ENCODE measurements at places on chromosomes 5 and 9.

DNA sequence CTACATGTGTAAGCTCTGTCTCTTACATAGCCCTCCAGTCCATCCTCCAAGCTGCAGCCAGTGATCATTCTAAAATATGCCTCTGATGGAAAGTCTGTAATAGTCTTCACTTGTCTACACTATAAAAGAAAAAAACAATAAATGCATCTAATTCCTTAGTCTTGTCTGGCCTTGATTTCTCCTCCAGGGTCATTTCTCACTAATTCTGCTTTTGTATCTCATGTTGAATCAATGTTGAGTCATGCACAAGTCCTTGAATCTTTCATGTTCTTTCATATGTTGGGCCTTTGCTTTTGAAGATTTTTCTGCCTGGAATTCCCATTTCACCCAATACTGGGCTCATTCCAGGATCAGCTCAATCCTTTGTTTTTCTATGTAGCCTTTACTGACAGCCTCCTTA is 121.1 kb upstream of the TRIM32 start:
- DNase-seq, result no peak

DNA sequence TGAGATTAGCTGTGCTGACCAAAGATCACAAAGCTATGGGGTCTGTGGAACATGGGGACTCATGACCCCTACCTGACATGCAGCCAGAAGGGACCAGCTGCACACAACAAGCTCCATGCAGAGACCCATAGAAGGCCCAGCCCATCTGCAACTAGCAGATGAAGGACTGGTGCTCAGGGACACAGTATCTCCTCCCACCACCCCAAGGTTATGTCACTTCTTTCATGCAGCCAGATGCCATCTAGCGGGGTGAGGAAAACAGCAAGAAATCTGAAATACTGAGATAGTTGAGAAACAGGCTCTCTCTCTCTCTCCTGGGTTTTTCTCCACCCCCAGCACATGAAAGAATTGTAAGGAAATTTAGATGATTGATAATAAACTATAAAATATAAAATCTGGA is 161.3 kb upstream of the DAPK1 start:
- DNase-seq, result no peak

GRCh38 chr5:139911425-139912120 is 116.0 kb downstream of the PSD2 start:
- DNase-seq, result no peak

DNA sequence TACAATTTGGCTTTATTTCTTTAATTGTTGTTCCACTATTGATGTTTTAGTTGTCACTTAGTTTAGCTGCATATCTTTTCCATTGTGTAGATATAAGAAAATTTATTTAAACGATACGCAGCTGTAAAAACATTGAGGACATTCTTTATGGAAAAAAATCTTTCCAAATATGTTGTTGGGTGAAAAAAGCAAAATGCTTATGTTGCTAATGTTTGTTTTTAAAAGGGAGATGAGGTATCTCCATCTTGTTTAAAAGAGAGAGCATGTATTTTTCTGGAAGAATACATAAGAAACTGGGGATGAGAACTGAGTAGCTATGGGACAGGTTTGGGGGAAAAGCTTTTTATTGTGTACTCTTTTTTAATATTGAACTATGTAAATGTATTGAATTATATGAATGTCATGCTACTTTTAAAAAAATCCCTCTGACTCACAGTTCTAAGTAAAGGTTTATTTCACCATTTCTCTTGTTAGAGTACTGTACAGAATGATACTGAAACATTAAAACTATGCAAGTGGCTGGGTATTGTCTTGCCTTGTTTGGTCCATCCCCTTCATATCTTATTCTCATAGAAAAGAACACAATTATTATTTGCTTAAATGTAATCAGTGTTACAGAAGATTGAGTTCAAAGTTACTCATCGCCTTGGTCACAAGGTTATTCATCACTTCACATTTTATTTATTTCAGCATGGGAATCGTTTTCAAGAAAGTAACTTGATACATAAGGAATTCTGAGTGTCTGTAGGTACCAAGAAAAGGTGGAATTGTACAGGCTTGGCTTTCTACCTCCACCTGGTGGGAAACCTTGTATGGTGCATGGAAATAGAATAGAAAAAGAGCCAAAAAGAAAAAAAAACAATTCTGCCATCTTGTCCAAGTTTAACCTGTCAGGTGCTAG is 85.8 kb downstream of the RIC1 start:
- DNase-seq, result no peak

DNA sequence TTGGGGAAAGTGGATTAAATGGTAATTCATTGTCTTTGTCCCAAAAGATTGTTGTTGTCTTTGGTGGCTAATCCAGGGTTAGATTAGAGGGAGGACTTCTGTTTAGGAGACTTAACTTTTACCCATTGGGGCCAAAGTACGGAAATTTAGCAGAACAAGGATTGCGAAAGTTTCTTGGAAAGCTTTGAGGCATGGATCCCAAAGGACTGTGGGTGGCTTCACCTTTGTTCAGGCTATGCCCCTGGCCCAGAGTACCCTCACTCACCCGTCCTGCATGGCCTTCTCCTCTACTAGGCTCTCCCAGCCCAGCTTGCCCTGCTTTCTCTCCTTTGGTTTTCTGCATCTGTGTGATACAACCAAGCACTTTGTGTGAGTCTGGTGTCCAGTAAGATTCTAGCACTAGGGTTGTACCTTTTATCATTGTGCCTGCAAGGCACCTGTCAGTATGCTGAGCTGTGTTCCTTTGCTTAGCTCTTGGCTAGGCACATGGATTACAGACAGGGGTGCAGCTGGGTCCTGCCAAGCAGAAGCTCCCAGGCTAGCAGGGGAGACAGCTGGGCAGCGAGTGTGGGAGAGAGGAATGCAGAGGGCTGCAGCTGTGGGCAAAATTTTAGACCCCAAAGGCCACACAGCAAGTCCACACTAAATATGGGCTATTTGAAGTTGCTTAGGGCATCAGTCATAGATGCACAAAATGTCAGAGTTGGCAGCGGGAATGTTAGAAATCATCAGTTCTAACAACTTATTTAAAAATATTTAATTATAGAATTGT is 3.2 kb downstream of the PPARGC1B start:
- no peak for DNase-seq

GRCh38 chr5:55864606-55865541 is 13.7 kb downstream of the IL31RA start:
- DNase-seq, result no peak

DNA sequence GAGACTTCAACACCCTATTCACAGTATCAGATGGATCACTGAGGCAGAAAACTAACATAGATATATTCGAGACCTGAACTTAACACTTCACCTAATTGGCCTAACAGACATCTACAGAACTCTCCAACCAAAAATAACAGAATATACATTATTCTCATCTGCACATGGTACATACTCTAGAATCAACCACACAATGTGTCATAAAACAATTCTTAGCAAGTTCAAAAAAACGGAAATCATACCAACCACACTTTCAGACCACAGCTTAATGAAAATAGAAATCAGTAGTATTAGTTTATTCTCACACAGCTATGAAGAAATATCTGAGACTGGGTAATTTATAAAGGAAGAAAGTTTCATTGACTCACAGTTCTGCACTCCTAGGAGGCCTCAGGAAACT is 387.9 kb downstream of the DEPDC1B start:
- no peak for DNase-seq

GRCh38 chr9:96408409-96409280 is 9.5 kb downstream of the ZNF367 start:
- no peak for DNase-seq

DNA sequence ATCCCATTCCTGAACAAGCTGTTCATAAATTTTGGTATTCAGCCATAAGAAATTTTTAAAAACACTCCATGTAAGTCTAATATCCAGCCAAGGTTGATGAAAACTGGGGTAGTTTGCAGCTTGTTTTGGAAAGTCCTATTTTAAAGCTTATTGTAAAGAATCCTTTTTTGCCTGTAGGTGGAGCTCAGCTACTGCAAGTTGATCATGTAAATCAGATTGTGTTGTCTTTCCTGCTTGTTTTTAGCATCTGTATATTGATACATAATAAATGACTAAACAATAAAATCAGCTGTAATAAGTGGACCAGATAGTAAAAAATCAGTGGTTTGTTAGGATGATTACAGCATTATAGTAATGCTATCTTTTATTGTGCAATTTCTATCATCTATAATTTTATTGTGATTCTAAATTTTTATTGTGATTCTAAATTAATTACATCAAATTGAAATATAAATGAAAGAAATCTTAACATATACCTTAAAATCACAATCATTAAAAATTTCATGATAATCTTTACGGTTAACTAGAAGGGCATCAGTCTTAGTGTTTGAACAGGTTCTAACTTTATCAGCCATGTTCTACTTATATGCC is 42.4 kb downstream of the CWC27 start:
- no peak for DNase-seq

DNA sequence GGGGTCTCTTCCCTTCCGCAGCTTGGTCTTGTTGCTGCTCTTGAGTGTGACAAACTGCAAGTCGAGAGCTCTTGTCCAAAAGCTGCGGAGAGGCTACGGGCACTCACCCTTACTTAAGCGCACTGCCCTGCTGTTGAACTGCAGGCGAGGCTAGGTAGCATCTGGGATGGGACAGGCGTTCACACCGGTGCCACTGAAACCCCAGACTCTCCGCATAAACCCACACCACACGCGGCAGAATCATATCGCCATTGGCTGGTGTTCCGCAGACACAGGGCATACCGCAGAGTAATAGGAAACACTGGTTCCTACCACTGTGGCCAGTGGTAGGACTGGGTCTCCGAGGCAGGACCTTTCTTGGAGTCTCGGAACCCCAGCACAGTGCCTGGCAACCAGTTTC is 2.2 kb upstream of the NPR3 start:
- no peak for DNase-seq

DNA sequence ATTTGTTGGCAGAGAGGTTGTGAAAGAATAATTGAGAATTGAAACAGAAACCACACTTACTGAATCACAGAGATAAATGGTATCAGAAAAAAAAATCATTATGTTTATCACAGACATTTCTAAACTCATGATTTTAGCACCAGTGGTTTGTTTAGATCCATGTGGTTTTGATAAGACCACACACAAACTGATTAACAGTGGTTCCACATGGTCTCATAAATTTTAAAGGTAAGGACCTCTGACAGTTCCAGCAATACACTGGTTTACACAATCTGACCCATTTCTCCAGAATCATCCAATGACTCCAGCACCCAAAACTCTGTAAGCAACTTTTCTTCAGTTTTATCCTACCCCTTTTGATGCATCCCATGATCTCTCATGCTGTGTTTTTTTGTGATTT is 261.2 kb downstream of the ANXA1 start:
- DNase-seq, result no peak

GRCh38 chr5:176851871-176852658 is 41.7 kb downstream of the UNC5A start:
- no peak for DNase-seq

GRCh38 chr5:135711911-135712310 is 122.6 kb upstream of the SLC25A48 start:
- no peak for DNase-seq

DNA sequence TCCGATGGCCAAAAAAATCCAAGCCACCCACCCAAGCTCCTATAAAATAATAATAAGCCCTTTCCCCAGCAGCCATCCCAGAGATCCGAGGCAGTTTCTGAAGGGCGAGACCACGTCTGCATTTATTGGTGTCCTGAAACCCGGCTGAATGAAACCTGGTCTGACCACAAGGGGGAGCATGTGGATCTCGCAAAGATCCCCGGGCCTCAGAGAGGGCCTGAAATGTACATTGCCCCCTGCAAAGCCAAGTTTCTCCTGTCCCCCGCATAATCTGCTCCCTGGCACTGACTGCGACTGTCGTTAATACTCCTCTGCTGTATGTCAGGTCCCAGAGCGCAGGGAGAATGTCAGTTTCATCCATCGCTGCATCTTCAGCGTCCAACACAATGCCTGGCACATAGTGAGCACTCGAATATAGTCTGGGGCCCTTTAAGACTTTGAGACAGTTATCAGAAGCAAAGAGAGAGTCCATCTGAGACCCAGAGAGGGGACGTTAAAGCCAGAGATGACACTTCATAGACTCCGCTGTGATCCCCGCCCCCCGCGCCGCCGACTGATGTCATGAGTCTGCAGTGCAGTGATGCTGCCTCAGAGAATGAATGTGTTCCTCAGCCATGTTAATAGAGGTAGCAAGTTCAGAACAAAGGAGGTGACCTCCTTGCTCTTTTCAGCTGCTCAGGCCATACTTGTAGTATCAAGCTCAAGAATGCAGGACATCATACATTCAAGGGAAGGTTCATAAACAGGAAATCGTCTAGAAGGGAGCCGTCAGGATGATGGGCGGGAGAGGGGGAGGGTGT is 74.5 kb upstream of the BARHL1 start:
- DNase-seq, result peak; percentile 71

GRCh38 chr9:94875300-94876020 is 149.0 kb downstream of the AOPEP start:
- DNase-seq, result no peak

Data from ureter (tissue), 1 donor.